ENCODE measurements at places on chromosomes 4 and X. TPM values are rescaled to one million over a fixed set of nuclear protein-coding genes. Genes with fewer than 3 reads are reported as not detected.

The SATL1 gene
- not detected for total RNA-seq

The AKAP4 gene
- not detected for total RNA-seq

The WWC2 gene
- total RNA-seq, result 1.9 TPM

The PLS3 gene
- total RNA-seq, result 2.0 TPM

The TMPRSS11B gene
- not detected for total RNA-seq

The RXFP1 gene
- total RNA-seq, result not detected

The CT45A3 gene
- not detected for total RNA-seq

The GYPB gene
- not detected for total RNA-seq

The XAGE1A gene
- total RNA-seq, result not detected

The ARX gene
- not detected for total RNA-seq

The IL9R gene
- total RNA-seq, result 3.8 TPM

The F8A3 gene
- total RNA-seq, result 11.0 TPM

The PRMT9 gene
- 8.8 TPM for total RNA-seq

The SPIN2B gene
- total RNA-seq, result 5.2 TPM

The VSIG4 gene
- total RNA-seq, result not detected

The PLAC8 gene
- 101 TPM for total RNA-seq

The WAS gene
- 81.9 TPM for total RNA-seq

Data from activated CD8-positive, alpha-beta T cell treated with anti-CD3 and anti-CD28 coated beads for 36 hours (primary cell).